CD4-positive, alpha-beta T cell treated with Interleukin-6 at 100 ng/mL for 8 hours (primary cell): ENCODE measurements at places on chromosomes 12 and 14.

GRCh38 chr14:100294963-100295330, 11.3 kb downstream of the SLC25A29 start:
- DNase-seq: no peak

DNA sequence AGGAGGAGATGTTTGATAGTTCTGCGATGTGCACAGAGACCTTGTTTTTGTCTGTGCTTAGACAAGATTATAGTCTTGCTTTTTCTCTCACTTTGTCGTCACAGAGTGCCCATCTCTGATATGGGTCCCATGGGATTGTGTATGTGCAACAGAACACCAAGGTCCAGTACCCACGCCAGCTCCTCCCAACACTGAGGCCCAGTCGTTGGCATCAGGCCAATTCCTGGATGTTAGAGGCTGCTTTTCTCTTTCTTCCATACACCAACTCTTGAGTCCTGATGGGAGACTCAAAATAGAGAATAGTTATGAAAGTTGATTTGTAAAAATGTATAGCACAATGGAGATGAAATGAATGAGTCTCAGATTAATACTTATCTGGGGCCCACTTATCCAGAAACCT, 22.7 kb upstream of the PRMT8 start:
- DNase-seq: no peak

DNA sequence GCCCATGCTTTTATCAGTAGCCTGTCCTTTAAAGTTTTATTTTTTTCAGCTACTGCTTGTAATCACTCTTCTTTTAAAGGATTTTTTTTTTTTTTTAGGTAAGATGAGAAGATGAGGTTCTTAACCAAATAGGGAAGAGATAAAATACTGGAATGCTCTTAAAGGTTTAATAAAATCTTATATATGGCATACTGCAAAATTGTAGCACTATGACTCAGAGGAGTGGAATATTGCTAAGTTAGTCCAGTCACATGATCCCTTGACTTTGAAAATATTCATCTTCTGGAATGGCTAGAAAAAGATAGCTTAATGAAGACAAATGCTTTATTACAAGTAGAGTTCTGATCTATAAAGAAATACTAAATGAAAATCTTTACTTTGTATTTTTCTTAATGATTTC, 116.6 kb downstream of the NAV3 start:
- DNase-seq: no peak

GRCh38 chr14:92154283-92154942, 32.6 kb downstream of the CPSF2 start:
- DNase-seq: no peak

DNA sequence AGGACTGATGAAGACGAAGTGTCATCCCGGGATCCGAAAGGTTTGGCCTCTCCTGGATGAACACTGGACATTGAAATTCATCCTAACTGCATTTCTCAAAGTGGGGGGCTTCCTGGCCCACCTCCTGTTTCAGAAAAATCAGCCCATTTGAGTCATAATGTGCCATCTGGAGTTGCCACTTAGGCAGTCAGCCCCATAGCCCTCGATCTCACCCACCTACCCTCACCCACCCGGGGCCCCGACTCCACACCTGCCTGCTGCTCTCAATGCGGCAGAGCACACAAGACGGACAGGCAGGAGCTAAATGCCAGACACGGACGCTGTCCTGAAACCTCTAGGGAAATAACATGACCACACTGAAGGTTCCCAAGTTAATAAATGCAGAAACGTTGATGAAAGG, 12.6 kb downstream of the DLK1 start:
- DNase-seq: no peak

GRCh38 chr12:2263901-2264300, 211.1 kb downstream of the CACNA1C start:
- no peak for DNase-seq

DNA sequence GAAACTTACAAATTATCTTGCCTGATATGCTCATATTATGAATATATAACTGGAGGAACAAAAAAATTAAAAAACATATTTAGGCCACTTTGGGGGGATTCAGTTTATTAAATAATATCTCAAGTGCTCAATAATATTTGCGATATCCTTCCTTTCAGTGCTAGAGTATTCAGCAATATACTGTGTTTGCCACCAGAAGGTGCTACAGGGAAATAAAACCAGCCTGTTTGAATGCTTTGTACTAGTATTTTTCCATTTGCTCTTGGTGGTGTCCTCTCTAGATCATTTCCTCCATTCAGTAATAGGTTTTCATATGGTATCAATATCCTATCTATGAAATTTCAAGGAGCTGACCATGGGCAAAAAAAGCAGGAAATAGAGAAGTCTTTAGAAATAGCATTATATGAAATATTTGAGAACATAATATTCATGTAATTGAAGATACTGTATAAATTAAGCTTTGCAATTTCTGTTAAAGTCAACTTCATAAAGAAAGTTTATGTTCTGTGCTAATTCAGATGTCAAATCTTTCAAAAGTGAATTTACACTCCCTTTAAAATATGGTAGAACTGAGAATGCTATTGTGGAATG, 106.2 kb upstream of the NAV3 start:
- no peak for DNase-seq

- DNase-seq: no peak
Measured at GRCh38 chr14:24418492-24418873, 11.0 kb downstream of the CBLN3 start.

- no peak for DNase-seq
Measured at GRCh38 chr12:82515652-82516051, 157.3 kb downstream of the METTL25 start.

DNA sequence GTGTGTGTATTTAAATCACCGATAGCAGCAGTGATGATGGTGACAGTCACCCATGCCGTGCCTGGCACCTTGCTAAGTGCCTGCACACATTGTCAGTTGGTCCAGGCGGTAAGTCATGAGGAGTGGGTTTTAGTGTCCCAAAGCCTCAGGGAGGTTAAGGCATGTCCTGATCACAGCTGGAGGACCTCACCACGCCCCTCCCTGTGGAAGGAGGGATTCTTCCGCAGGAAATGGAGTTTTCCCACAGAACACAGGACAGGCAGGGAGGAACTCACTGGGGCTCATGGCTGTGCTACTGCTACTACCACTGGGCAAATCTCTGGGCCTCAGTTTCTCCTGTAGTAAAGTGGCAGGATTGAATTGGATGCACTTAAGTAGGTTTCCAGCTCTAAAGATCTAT, 142.3 kb downstream of the CACNA1C start:
- DNase-seq: no peak

- DNase-seq: no peak
Measured at GRCh38 chr12:185576-185955, 28.4 kb downstream of the SLC6A12 start.

GRCh38 chr12:38544330-38545066, 227.9 kb downstream of the ALG10B start:
- DNase-seq: no peak

GRCh38 chr14:63692310-63693020, 35.4 kb downstream of the SGPP1 start:
- no peak for DNase-seq

- DNase-seq: no peak
Measured at GRCh38 chr14:64200170-64200569, 94.0 kb downstream of the ESR2 start.

GRCh38 chr12:71071536-71072097, 86.2 kb downstream of the TSPAN8 start:
- DNase-seq: no peak

GRCh38 chr12:62787023-62787422, 147.9 kb downstream of the PPM1H start:
- DNase-seq: no peak

DNA sequence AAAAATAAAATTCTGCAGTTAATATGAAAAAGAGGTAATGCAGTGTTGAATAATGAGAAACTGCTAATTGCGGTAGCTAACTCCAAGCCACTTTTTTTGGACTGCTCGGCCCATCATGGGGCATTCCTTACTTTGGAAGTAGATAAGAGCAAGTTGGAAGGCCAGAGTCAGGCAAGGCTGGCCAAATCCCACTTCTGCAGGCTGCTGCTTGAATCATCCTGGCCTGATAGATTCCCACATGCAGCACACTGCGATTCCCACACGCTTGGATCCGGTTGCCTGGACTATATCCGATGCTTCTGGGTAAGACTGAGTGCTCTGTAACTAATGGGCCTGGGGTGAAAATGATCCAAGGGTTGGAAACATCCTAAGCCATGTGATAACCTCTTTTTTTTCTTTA, 10.6 kb downstream of the EIF2B2 start:
- no peak for DNase-seq

DNA sequence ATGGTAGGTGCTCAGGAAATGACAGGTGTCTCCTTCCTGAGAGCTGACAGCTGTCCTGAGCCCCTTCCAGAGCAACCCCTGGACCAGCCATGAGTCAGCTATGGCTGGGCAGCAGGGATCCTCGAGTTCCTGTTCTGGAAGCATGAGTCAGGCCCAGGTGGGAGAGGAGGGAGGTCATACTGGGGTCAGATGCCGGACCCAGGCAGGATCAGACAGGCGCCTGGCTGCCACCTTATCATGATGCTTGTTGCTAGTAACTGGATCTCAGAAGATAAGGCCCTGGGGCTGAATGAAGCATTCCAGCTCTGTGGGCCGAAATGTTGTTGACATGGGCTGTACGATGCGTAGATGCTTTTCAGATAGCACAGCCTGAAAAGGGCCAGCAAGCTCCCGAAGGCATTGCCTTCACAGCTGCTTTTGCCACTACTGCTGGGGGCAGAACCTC, 17.4 kb upstream of the KRT7 start:
- DNase-seq: no peak

- DNase-seq: no peak
Measured at GRCh38 chr14:25049093-25049567, 817 bp downstream of the STXBP6 start.

DNA sequence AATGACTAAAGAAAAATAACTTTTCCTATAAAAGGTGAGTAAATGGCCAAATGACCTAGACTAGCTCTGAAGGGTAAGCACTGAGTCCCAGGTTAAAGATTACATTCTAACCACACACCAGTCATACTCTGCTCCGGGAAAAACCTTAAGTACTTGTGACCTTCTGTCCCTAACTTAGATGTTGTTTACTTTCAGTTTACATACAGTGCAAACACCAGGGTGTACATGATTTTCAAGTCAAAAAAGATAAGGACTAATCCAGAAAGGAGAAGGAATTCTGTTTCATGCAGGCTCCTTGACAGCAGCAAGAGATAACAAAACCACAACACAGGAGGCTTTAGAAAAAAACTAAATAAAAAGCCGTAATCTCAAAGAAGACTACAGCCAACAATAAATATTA, 174.2 kb downstream of the PPM1H start:
- DNase-seq: no peak

DNA sequence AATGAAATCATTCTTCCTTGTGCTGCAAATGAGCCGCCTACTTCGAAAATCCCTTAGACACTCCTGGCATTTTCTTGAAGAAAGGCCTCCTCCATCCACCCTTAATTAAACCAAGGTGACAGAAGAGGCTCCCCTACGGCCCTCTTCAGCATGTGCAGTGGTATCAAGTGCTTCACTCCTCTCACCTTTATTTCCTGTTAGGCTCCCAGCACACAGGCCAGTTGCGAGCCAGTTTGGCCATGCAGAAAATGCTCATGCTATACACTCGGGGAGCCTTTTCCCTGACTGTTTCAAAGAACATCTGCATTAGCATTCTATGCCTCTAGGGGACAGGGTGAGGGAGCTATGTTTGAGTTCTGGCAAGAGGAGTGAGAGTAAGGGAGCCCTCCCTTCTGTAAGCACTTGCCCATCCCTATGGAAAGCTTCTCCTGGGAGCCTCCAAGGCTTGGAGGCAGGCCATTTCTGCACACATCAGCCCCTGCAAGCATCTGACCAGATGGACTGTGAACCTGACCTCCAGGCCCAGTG, 291.5 kb downstream of the RPS29 start:
- no peak for DNase-seq

GRCh38 chr12:88472775-88473174, 107.5 kb downstream of the KITLG start:
- no peak for DNase-seq

DNA sequence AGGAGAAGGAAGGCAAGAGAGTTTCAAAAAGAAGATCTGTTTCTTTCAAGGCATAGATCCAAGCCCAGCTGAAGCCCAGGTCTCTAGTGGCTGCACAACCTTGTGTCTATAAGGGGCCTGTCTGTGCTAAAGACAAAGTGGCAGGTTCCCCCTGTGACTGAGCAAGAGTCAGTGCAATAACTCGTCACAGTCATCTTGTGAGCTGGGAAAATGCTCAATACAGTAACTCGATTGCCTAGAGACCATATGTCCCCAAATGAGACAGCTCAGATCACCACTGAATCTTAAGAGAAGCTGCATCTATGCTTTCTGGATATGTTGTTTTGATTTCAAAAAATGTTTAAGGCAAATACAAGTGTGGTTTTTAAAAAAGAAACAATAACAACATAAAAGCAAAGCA, 24.2 kb downstream of the ST8SIA1 start:
- no peak for DNase-seq
